T-helper 1 cell (primary cell): ENCODE measurements at places on chromosomes 5 and 9.

- DNase-seq, result no peak
Observed at GRCh38 chr5:59460368-59461153, 433.0 kb downstream of the PDE4D start.

GRCh38 chr9:107480386-107480789 lies 9.2 kb downstream of the KLF4 start:
- no peak for DNase-seq

- DNase-seq, result no peak
Observed at GRCh38 chr9:101585740-101586139, 9.0 kb downstream of the PPP3R2 start.

GRCh38 chr9:132862533-132862932 lies 15.6 kb downstream of the AK8 start:
- no peak for DNase-seq

DNA sequence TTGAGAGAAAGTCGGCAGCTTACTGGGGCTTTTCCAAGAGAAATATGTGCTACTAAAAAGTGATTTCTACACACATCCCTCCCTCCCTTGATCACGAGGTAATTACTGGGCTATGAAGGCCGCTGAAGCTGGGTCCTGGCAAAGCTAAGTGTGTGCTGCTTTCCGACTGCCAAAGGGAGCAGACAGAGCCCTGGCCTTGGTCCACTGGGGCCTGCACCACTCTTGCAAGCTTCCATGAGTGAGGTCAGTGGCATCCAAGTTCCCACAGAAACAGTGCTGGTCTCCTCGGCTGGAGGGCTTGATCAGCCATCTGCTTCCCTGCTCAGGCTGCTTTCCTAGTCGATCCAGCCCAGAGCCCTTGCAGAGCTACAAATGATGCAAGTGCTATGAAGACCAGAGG lies 154.8 kb upstream of the LHFPL2 start:
- DNase-seq, result no peak

DNA sequence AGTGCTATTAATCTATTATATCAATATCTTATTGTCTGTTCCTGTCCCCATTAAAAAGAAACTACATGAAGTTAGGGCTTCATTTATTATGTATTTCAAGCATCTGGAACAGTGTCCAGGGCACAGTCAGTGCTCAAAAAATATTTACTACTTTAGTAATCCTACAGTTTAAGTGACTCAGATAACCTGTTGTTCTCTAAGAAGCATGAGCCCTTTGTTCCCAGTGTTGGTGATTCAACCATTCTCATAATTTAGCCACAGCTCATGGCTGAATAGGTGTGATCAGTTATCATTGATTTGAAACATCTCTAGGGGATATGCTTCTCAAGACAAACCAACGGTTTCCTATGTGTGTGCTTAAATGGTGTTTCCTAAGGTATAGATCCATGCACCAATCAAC lies 292.7 kb downstream of the TMEM167A start:
- no peak for DNase-seq

DNA sequence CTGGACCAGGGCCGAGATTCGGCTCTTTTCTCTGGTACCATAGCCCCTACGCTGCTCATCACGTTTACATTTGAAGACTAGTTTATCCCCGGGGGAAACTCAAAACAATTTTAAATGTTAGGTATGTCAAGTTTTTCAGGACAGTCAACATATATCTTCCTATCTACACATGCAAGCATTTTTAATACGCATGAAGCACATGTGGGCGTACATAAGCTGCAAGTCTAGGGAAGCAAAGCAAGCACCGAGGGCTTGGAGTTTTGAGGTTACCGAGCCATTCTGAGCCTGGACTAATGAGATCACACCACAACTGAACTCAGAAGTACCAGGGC lies 154.4 kb downstream of the AUH start:
- no peak for DNase-seq

DNA sequence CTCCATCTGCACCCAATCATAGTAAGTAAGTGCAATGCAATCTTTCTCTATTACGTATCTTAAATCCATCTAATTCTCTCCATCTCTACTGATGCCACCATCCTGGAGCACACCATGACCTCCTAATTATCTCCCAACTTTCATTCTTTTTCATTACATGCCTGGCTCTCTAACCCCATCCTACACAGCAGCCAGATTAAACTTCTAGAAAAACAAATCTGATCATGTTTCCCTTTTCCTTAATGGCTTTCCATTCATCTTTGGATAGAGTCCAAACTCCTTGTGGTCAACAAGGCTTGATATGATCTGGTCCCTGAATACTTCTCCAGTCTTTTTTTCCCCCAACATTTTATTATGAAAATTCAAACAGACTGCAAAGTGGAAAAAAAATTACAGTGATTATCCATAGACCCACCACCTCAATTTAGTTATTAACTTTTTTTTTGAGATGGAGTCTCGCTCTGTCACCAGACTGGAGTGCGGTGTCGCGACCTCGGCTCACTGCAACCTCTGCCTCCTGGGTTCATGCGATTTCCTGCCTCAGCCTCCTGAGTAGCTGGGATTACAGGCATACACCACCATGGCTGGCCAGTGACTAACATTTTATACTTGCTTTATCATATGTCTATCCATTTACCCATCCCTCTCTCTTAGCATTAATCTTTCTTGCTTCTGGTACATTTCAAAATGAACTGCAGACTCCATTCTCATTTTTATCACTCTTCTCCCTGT lies 5.2 kb downstream of the PPP2R2B start:
- no peak for DNase-seq

DNA sequence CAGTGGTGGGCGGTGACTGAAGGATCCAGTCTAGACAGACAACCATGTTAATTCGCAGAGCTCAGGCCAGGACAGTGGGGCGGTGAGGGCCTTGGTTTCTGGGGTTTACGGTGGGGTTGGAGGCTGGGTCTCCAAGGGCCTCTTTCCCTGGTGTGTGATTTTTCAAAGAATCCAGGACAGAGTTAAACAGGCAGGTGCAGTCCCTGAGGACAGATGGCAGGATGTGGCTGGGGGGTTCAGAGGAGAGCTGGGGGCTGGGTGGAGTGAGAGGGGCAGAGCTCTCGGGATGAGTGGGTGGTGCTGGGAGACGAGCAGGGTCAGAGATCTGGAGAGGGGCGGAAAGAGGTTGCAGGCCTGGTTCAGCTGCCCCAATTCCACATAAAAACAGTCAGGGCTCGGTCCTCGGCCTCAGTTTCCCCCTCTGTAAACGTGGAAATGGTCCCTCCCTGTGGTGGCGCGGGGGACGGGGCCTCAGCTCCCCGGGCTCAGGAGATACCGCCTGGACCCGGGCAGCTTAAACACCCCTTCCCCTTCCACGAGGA lies 145.9 kb downstream of the GAPVD1 start:
- DNase-seq, result no peak

- no peak for DNase-seq
Observed at GRCh38 chr5:33470544-33470943, 29.8 kb downstream of the TARS1 start.

- DNase-seq, result no peak
Observed at GRCh38 chr5:150015415-150015814, 14.9 kb downstream of the HMGXB3 start.

GRCh38 chr9:107375001-107375400 lies 91.9 kb downstream of the RAD23B start:
- no peak for DNase-seq

DNA sequence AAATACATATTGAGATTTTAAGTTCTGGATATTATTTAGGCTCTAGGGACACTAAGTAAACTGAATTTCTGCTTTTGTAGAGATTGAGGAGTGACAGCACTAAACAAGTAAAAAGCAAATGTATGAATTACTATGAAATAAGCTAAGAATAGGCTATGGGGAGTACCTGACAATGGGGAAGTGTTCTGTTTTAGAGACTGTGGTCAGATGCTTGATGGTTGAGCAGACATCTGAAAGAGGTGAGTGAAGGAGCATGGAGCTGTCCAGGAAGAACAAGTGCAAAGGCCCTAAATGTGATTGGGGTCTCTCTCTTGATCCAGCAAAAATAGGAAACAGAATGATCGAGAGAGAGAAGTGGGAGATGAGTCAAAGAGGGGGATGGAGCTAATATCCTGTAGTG lies 111.7 kb downstream of the JAKMIP2 start:
- DNase-seq, result no peak

GRCh38 chr5:172548981-172549687 lies 91.9 kb upstream of the NEURL1B start:
- DNase-seq, result no peak

- no peak for DNase-seq
Observed at GRCh38 chr5:8557728-8558127, 688.8 kb downstream of the MTRR start.

DNA sequence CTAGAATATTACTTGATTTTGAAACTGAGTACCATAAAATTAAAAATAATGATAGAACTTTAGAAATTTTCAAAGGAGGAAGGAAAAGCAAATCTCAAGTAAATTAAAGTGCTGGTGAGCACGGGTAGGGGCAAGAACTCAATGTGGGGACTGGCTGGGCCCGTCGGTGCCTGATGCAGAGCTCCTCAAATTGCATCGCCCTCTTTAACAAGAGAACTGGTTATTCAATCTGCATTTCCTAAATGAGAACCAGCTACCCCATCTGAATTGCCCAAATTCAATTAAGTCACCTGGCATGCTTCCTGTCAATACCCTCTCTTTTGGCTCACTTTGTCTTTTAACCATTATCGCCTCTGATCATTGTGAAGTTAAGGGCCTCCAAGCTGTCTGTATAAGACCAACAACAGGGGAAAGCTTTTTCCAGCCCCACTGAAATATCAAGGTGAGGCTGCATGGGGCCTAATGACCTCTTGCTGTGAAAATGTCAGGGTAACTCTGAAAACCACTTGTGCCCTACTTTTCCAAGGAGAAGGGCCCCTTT lies 316.7 kb downstream of the SLIT3 start:
- no peak for DNase-seq

DNA sequence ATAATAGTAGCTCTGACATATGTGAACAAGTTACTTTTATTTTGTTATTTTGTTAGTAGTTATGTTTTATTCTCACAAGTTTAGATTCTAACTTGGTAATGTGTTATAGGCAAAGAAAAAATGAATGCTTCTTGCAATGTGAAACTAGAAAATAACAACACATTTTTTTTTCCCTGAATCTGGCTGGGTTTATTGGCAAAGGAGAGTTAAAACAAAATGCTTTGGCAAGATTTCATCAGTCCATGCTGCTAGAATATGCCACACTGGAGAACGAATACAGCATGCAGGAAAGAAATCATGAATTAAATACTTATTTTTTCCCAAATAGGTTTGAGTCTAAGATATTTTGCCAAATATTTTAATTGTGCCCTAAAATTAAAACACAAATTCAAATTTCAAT lies 1048.1 kb upstream of the ACO1 start:
- no peak for DNase-seq

DNA sequence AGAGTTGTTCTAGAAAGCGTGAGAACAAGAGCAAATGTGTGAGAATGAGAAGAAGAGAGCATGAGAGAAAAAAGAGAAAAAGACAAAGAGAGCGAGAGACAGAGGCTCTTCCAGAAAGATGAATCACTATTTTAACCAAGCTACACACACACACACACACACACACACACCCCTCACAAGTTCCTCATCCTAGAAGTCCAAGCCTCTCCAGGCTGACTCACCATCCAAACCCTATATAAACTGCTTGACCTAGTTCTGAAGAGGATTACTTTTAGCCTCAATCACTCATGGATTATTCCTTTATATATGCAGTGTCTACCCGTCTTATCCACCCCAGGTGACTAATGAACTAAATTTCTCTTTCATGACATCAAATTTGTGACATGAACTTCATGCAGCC lies 37.6 kb downstream of the C9orf57 start:
- DNase-seq, result no peak

GRCh38 chr5:56018832-56019231 lies 24.1 kb upstream of the IL6ST start:
- no peak for DNase-seq

DNA sequence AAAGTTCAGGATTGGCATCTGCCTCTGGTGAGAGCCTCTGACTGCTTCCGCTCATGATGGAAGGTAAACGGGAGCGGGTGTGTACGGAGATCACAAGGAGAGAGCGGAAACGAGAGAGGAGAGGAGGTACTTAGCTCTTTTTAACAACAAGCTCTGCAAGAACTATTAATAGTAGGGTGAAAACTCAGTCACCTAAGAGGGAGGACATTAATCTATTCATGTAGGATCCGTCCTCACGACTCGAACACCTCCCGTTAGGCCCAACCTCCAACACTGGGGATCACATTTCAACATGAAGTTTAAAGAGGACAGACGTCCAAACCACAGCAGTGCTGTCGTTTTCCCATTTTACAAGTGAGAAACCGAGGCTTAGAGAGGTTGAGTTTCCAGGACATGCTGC lies 173.7 kb downstream of the SLC28A3 start:
- no peak for DNase-seq

DNA sequence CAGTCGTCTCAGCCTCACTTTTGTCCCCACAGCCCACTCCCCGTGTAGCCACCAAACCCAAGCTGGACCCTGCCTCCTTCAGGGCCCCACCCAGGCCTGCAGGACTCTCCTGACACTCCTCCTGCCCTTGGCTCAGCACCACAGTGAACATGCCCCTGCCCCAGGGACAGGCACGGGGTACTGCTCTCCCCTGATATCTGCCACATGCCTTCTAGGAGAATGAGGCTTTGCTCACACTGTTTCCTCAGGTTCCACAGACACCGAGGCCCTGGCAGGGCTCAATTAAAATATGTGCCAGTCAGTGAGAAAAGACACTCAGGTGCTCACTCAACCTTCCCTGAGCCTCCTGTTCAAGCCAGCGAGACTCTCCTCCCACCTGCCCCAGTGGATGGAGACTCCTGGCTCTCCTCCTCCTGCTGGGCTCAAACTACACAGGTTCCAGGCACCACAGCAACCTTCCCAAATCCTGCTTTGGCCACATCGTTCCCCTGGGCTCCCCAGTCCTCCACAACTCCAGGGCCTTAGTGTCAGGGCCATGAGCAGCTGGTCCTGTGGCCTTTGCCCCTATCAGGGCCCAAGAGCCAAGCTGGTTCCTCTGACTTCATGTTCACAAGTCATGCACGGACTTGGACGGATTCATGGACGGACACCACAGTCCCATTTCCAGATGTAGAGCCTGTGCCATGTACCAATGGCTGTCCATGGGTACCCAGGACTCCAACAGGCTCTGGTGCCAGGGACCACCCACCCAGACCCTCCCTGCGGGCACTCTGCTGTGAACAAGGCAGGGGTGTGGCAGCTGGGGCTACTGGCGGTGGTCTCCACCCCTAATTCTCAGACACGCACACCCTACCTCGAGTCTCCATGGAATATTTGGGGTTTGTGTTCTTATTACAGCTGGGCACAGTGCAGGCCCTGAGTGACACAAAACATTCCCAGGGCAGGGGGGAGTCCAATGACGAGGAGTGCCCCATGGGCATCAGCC lies 36.6 kb downstream of the BICD2 start:
- DNase-seq, result no peak

GRCh38 chr5:172705576-172706084 lies 64.6 kb downstream of the NEURL1B start:
- no peak for DNase-seq

- no peak for DNase-seq
Observed at GRCh38 chr5:82422751-82423181, 144.6 kb upstream of the RPS23 start.

DNA sequence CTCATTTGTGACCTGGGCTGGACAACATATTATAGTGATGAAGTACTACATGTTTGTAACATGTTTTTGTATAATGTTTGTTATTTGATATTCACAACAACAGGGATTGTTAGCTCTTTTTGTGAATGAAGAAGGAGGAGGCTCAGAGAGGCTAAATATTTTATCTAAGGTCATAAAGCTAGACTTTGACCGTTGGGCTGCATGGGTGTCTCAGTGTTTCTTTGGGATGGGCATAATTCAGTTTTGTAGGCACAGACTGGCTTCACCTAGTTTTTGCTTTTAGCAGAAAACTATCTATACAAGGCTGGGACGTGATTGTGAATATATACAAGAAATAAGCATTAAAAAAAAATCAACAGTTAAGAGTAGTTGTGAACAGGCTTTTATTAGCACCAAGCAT lies 15.0 kb upstream of the GNG10 start:
- no peak for DNase-seq

GRCh38 chr9:71774920-71775319 lies 6.6 kb upstream of the CEMIP2 start:
- no peak for DNase-seq
